ENCODE measurements at places on chromosomes 7 and 10.

DNA sequence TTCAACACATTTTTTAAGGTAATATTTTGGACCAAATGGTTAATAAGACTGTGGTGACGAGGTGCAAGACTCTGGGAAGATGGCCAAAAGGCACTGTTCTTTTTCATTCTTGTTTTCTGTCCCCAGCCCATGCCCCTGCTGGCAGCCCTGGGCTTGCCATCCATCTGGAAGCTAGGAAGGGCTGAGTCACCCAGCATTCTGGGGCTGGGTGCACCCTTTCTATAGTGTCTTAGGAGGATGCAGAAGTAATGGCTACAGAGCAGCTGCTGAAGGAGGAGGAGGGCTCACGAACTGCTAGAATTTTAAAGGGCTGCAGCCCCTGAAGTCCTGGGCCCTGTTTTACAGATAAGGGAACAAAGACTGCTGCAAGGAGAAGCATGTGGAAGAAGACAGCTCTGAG, 42.8 kb upstream of the ZNF32 start:
- DNase-seq, result no peak

GRCh38 chr10:12727832-12728215, 273.7 kb downstream of the CCDC3 start:
- no peak for DNase-seq

- DNase-seq, result no peak
Measured at GRCh38 chr7:111676167-111676566, 113.9 kb upstream of the IMMP2L start.

- DNase-seq, result no peak
Measured at GRCh38 chr10:60137292-60137992, 231.1 kb upstream of the CCDC6 start.

DNA sequence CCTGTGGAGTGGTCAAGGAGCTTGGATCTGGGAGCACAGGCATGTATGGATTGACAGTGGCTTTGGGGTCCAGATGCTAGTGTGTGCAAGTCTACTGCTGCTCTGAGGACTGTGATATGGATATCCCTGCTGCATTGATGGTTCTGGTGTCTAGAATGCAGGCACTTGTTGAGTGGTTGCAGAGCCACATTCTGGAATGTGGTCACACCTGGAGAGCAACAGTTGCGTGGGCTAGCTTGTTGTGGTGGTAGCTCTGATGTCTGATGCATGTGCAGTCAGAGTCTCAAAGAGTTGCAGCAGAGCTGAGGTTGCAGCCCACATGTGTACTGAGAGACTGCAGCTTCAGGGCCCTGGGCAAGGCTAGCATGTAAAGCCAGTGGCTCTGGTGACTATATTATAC, 43.2 kb downstream of the CCDC7 start:
- no peak for DNase-seq

Data from activated CD4-positive, CD25-positive, alpha-beta regulatory T cell (primary cell).